Uterus (tissue), 4 donors: ENCODE measurements at places on chromosomes 4 and X. TPM values are rescaled to one million over a fixed set of nuclear protein-coding genes. Genes with fewer than 3 reads are reported as not detected.

- H3K4me1 ChIP-seq = no peaks in the 10 kb centered on the region
- no peak for DNase-seq
- H3K36me3 ChIP-seq = no peaks in the 10 kb centered on the region
- no peaks in the 10 kb centered on the region for H3K27me3 ChIP-seq
- no peak overlapping the region for H3K27ac ChIP-seq
- H3K4me3 ChIP-seq = no peak overlapping the region
Measured at GRCh38 chrX:48492293-48492910, 16.4 kb upstream of the PORCN start.

GRCh38 chr4:82138374-82138773 lies 235.4 kb downstream of the HNRNPD start:
- H3K27me3 ChIP-seq = no peaks in the 10 kb centered on the region
- DNase-seq = no peak
- H3K27ac ChIP-seq = no peak overlapping the region
- no peak overlapping the region for H3K4me3 ChIP-seq
- H3K4me1 ChIP-seq = no peaks in the 10 kb centered on the region

CLCN4 gene
- total RNA-seq = 1.8 TPM

GRCh38 chr4:99135541-99136162 lies 8.4 kb downstream of the ADH4 start:
- no peaks in the 10 kb centered on the region for H3K4me1 ChIP-seq
- DNase-seq = no peak
- H3K36me3 ChIP-seq = no peaks in the 10 kb centered on the region
- no peaks in the 10 kb centered on the region for H3K27me3 ChIP-seq
- H3K4me3 ChIP-seq = no peak overlapping the region

GRCh38 chr4:153074936-153075630 lies 129.2 kb upstream of the TRIM2 start:
- no peak overlapping the region for H3K4me3 ChIP-seq
- H3K36me3 ChIP-seq = no peaks in the 10 kb centered on the region
- no peak overlapping the region for H3K27ac ChIP-seq
- no peak for DNase-seq
- H3K27me3 ChIP-seq = no peaks in the 10 kb centered on the region
- H3K4me1 ChIP-seq = no peaks in the 10 kb centered on the region

TMPRSS11A gene
- total RNA-seq = not detected

- no peak overlapping the region for H3K27ac ChIP-seq
- H3K27me3 ChIP-seq = no peaks in the 10 kb centered on the region
- H3K36me3 ChIP-seq = no peaks in the 10 kb centered on the region
- no peak overlapping the region for H3K4me3 ChIP-seq
- no peak for DNase-seq
Measured at GRCh38 chrX:97685753-97686152, 802.0 kb downstream of the RPA4 start.

DNA sequence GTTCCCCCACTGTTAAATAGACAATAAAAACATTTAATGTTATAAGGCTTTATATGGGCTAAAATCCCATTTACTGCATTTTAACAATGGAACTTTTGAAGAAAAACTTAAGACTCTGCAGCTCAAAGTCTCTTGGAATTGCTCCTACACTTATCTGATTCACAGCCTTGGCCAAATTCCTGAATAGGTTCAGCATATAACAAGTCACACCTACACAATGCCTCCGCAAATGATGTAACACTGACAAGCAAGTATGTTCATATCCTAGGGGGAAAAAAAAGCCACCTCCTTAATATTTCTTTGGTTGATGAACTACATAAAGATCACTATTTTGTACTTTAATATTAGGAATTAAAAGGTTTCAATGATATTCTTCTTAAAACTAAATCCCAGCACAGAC lies 34.5 kb downstream of the RPS6KA6 start:
- DNase-seq = no peak
- H3K36me3 ChIP-seq = no peaks in the 10 kb centered on the region
- H3K4me3 ChIP-seq = no peak overlapping the region
- no peaks in the 10 kb centered on the region for H3K27me3 ChIP-seq
- no peak overlapping the region for H3K27ac ChIP-seq
- no peaks in the 10 kb centered on the region for H3K4me1 ChIP-seq

MAGEB1 gene
- total RNA-seq = not detected

GRCh38 chr4:145760176-145760575 lies 80.2 kb downstream of the C4orf51 start:
- no peaks in the 10 kb centered on the region for H3K27me3 ChIP-seq
- no peak for DNase-seq

PIR gene
- 2.9 TPM for total RNA-seq
